HTR-8/SVneo (cell line): ENCODE measurements at places on chromosomes 5 and 9.

DNA sequence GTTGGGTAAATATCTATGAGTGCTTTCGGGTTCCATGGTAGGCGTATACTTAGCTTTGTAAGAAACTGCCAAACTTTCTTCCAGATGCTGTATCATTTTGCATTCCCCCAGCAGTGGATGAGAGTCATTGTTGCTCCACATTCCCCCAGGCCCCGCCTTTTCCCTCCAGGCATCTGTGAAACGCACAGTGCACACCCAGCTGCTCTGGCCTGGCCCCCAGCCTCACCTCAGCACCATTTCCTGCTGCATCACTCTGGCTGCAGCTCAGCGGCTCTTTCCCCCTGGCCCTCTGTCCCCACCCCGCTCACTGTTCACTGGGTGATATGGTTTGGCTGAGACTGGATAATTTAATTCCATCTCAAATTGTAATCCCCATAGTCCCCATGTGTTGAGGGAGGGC, 76.6 kb upstream of the SPTLC1 start:
- DNase-seq: no peak

- DNase-seq: peak; percentile 40
Observed at GRCh38 chr9:96567203-96567700, 52.4 kb downstream of the CDC14B start.

DNA sequence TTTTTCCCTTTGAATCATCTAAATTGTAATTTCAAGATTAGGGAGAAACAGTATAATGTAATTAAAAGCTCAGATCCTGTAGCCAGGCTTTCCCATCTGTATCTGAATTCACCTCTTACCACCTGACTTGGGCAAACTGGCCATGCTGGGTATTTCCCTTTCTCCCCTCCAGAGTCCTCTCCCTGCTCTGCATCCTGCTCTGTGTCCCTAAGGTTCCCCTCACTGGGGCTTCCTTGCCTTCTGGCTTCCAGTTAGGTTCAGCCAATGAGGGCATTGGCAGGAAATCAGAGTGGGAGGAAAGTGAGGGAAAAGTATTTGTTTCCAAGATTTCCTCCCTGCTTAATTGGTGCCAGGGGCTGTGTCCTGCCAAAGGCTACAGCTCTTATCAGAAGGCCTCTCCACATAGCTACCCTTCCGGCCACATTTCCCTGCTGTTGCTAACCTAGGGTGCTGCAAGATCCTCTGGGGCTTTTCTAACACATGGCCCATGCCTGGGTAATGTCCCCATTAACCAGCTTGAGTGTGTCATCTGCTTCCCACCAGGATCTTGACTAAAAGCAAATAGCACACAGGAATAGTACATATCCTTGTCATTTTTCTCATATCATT, 51.0 kb upstream of the MPDZ start:
- DNase-seq: no peak

DNA sequence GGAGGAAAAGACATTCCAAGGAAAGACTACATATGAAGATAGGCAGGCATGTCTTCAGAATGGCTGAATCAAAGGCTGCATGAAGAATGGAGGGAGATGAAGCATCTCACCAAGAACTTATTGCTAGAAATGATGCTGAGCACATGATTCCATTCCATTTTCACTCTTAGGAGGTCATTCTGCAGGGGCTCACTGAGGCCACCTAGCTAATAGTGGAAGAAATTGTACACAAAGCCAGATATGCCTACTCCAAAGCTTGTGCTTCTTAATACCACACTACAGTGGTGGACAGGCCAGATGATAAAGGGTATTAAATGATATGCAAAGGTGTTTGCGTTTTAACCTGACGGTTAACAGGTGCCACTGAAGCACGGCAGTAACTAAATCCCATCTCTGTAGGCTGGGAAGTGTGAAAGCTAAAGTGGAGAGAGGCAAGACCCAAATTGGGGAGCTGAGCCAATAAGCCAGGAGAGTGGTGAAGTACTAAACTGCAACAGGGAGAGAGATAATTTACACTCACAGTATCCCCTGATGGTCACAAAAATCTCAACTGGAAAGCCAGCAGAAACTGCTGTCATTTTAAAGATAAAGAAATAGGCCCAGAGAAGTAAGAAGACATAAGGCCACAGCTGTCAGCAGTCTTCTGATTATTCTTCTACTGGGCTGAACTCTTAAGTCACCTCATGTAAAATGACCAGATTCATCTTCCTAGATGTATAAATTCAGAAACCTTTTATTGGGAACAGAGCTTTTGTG, 14.6 kb downstream of the NDUFA8 start:
- DNase-seq: no peak

DNA sequence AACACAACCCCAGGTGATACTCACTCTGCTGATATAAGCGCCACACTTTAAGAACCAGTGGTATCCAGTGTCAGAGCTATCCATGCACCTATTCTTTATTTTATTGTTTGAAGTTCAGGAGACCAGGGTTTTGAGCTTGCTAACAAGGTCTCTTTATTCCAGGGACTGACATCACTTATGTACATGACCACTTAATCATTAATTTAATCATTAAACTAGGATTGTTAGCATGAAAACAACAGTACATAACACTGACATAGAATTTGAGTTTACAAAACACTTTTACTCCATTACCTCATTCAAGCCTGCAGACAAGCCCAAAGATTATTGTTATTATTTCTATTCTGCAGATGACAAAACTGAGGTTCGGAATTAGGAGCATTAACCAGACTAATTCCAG, 151.4 kb upstream of the IQGAP2 start:
- DNase-seq: no peak

DNA sequence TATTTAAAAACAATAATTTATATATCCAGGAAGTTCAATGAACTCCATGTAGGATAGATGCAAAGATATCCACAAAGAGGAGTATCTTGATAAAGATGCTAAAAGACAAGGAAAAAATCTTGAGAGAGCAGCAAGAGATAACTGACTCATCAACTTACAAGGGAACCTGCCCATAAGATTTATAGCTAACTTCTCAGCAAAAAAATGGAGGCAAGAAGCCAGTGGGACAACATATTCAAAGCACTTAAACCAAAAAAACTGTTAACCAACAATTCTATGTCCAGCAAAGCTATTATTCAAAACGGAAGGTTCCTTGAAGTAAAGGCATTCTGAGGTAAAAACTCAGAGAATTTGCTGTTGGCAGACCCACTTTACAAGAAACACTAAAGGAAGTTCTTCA, 20.3 kb downstream of the RABGAP1 start:
- DNase-seq: no peak

DNA sequence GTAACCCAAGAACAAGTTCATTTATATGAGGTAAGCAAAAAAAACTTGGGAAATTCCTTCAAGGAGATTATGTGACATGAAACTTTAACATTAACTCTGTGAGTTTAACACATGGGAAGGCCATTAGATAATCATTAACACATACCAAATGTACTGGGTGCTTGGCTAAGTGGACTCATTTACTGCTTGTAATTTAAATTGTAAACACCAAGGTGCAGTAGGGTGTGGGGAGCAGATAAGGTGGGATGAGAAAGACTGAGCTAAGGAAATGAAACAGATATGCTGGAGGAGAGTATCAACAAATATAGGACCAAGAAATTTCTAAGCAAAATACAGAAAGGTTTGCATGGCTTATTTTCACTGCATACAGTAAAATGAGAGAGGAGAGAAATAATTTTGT, 2384.8 kb upstream of the ACO1 start:
- no peak for DNase-seq

DNA sequence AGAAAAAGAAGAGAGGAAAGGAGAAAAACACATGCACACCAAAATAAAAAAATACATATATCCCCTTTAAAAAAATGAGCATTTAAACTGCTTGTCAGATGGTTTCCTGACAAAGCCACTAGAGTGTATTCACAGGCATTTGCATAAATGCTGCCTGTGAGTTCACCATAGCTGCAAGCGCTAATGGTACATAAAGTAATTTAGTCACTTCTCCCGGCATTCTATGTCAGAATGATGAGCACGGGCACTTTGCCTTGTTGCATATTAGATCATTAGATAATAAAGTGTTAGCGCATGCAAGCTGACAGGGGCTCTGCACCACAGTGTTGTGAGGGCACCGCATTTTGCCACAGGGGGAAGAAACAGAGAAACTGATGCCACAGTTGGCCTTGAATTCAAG, 280.6 kb downstream of the EBF1 start:
- DNase-seq: no peak

DNA sequence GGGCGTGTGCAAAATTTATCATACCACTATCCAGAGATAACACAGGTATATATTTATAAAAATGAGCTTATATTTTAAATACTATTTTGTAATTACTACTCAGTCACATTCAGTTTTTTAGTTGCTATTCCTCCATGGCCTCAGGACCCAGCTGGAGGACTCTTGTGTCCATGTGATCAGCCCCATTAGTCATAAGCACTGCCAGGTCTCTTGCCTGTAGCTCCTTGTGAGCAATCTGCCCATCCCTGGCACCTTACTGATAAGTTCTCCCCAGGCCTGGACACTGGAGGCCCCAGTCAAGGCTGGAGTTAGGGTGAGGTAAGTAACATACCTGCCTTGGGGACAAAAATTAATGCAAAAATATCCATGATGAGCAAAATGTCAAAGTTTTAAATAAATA, 29.5 kb upstream of the ADRB2 start:
- no peak for DNase-seq

DNA sequence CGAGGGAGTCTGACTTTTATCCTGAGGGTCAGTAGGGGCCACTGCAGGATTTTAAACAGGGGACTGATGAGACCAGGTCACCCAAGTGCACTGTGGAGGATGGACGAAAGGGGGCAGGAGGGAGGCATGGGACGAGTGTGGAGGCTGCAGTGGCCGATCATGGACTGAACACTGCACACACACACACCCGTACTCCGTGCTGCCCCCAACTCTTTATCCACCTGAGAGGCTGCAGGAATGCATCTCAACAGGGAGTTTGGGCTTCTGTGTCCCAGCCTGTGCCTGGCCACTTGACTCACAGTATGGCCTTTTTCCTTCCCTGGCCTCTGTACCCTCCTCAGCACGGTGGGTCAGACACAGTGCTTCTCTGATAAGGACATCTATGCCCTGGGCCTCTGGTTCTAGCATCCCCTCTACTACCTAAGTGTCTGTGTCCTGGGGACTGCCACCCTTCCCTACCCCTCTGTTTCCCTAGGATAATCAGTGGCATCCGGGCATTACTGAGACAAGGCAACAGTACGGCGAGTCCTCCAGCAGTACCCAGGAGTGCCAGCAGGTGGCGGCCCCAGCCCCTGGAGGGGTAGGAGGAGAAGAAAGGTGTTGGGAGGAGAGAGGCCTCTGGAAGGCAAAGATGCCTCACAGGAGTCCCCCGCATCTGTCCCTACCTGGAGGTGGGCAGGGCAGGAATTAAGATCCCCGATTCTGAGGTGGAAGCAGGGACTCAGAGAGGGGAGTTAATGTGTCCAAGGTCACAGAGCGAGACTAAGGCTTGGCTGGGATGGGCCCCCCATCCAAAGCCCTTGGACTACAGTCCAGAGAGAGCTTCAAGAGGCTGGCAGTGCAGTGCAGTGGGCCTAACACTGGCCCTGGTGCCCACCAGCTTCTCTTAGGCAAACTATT, 5.1 kb upstream of the CDX1 start:
- DNase-seq: peak; percentile 85

- no peak for DNase-seq
Observed at GRCh38 chr5:132768485-132768868, 8.6 kb downstream of the SEPTIN8 start.

DNA sequence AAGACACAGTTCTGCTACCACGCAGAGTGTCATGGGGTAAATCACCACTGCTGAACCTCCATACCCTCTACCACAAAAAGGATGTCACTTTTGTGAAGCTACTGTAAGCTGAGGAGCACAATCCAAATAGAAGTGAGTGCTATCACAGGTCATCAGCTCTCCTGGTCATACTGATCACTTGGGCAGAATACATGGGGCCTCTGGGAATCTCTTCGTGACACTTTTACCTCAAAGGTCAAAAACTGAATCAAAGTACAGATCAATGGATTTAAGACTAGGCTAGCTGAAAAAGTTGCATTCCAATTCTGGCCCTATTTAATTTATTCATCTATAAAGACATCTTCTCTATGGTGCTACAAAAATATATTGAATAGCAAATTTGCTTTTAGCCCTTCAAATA, 115.5 kb downstream of the MPDZ start:
- DNase-seq: no peak

DNA sequence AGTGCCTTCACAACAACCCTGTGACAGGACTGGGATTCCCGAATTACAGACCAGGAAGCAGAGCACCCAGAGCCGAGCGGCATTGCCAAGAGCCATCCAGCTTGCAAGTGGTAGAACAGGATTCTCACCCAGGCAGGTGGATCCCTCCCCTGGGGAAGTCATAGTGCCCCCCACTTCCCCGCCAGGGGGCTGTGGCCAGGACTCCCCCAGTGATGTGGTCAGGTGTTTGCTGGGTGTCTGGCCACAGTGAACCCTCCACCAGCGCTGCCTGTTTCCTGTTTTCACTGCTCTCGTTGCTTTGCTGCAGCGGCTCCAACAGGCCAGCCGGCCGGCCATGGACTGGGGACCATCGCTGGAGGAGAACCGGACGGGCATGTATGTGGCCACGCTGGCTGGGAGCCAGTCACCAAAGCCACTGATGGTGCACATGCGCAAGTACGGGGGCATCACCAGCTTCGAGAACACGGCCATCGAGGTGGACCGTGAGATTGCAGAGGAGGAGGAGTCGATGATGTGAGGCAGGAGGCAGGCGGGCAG, 19.3 kb downstream of the SLC6A7 start:
- DNase-seq: no peak

- no peak for DNase-seq
Observed at GRCh38 chr9:21864505-21864904, 62.1 kb downstream of the MTAP start.

DNA sequence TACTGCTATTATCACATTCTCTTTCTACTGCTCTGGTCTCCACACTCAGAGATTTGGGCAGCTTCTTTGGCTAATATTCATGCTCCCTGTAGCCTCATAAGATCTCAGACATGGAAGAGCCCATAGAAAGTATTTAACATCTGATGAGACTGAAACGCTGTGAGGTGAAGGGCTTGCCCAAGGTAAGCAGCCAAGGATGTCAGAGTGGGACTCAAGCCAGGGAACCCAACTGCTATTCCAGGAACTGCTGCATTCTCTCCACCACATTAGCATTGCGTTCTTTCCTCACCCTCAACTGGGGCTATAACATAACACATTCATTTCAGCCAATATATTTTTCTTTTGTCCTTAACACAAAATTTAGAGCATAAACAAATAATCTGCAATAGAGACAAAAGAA, 3.8 kb downstream of the ADRB2 start:
- DNase-seq: no peak

- no peak for DNase-seq
Observed at GRCh38 chr5:172950176-172950965, 8.9 kb upstream of the RPL26L1 start.

- peak; percentile 41 for DNase-seq
Observed at GRCh38 chr9:136409557-136410455, 608 bp downstream of the ENTR1 start.
